Activated CD4-positive, alpha-beta T cell treated with anti-CD3 and anti-CD28 coated beads, Interleukin-2, Interleukin-4, amounts not matched to agents 100 ng/mL and 50 ng/mL, durations not matched to agents 16 hours and 8 hours (primary cell): ENCODE measurements at places on chromosomes 11 and 22.
A peak's percentile ranks its signal among the peaks of the same experiment; 100 is the strongest.

- DNase-seq = no peak
Observed at GRCh38 chr11:35861191-35861590, 82.7 kb upstream of the LDLRAD3 start.

DNA sequence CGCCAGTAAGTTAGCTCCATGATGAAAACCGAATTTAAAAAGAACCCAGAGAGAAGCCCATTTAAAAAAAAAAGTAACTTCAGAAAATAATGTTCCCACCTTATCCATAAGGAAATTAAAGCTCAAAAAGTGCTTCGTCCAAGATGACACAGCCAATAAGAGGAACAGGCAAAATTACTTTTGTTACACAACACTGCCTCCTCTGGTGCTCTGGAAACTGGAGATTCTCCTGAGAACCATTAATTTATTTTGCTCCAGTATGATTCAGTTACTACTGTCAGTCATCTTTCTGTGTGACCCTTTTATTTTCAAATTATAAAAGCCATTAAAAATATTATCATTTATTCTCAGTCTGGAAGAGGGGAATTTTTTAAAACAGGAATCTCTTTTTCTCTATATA lies 2.0 kb downstream of the IFT27 start:
- no peak for DNase-seq

DNA sequence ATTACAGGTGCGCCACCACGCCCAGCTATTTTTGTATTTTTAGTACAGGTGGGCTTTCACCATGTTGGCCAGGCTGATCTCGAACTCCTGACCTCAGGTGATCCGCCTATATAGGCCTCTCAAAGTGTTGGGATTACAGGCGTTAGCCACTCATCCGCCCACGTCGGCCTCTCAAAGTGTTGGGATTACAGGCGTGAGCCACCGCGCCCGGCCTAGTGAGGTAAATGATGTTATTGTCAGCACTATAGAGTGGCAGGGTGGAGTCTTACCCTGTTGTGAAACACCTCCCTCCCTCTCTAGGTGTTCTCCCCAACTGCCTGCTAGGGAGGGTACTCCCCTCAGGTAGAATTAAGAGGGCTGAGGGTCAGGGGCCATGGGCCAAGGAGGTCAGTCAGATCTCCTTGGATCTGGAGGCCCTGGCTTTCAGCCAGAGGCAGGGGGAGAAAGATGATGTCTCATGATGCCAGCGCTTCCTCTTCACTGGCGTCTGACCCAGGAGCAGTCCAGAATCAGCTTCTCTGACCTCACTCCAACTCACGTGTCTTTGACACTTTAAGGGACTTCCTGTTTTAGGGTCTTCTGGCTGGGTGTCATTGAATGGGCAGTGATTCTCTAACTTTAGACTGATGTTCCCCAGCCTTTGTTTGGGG lies 2.0 kb downstream of the GGA1 start:
- no peak for DNase-seq

- no peak for DNase-seq
Observed at GRCh38 chr22:43126501-43127165, 16.1 kb downstream of the BIK start.

- DNase-seq = no peak
Observed at GRCh38 chr11:96969251-96969650, 579.4 kb downstream of the JRKL start.

- DNase-seq = no peak
Observed at GRCh38 chr11:120027546-120028180, 110.2 kb downstream of the TRIM29 start.

- no peak for DNase-seq
Observed at GRCh38 chr11:61418136-61418535, 11.6 kb downstream of the CPSF7 start.

GRCh38 chr11:86888164-86889000 lies 66.8 kb downstream of the FZD4 start:
- DNase-seq = no peak

DNA sequence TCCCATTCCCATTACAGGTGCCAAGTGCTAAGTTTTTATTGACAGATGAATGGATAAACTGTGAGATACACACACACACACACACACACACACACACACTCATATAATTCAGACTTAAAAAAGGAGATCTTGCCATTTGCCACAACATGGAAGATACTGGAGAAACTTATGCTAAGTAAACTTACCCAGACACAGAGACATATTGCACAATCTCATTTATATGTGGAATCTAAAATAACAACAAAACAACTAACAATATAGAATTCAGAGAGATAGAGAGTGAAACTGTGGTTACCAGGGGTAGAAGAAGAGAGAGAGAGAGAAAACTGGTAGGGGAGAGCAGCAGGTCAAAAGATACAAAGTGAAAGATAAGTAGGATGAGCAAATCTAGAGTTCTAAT lies 1.4 kb downstream of the MS4A6E start:
- DNase-seq = no peak

- no peak for DNase-seq
Observed at GRCh38 chr11:118084247-118084646, 2.5 kb downstream of the SMIM35 start.

- no peak for DNase-seq
Observed at GRCh38 chr11:22749536-22749935, 80.1 kb downstream of the SVIP start.

DNA sequence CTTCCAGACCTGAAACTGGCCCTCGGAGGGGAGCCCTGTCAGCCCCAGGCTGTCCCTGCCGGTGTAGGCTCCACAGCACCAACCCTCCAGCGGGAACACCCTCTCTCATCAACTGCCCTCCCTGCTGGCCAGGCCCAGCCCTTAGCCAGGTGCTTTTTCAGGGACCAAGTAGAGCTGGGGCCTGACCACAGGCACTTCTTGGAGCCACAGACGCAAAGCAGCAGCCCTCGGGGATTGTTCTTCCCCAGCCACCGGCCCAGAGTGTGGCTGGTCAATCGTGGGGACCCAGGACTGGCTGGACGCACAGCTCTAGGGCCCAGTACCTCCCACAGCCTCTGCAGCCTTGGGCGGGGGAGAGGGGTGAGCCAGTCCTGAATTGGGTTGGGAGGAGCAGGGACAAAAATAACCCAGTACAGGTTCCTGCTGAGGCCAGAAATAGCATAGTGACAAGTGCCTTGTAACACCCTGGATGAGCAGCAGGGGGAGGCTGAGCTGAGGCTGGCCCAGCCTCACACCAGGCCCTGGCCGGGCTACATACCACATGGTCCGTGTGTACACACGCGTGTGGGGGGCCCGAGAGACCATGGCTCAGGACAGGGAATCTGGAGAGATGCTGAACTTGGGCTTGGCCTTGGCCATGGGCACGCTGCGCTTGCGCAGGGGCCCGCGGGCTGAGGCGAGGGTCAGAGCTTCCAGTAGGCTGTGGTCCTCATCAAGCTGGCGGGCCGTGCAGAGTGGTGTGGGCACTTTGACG lies 2.0 kb downstream of the KCNJ11 start:
- DNase-seq = peak; percentile 43

- DNase-seq = no peak
Observed at GRCh38 chr11:102783016-102783415, 2.6 kb upstream of the MMP10 start.

DNA sequence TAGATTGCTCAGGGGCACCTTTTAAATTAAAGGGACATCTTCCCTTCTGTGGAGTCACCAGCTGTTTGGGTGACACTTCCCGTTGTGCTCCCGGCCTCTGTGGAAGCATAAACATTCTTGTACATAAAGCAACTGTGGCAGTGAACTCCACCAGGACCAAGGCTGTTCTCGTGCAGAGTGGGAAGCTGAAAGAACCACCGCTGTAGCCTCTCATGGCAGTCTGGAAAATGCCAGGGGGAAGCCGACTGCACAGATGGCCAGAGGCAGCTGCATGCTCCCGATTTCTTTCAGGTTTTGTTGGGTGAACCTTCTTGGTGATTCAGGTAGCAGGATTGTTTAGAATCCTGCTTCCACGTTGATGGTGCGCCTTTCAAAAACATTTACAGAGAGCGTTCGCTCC lies 10.3 kb downstream of the UBASH3B start:
- DNase-seq = no peak

GRCh38 chr22:36056980-36057379 lies 28.4 kb upstream of the RBFOX2 start:
- DNase-seq = no peak
